ENCODE measurements at places on chromosomes 5 and 9.

- no peak for DNase-seq
These were observed 59.2 kb upstream of the NR4A3 start for GRCh38 chr9:99762470-99762869.

DNA sequence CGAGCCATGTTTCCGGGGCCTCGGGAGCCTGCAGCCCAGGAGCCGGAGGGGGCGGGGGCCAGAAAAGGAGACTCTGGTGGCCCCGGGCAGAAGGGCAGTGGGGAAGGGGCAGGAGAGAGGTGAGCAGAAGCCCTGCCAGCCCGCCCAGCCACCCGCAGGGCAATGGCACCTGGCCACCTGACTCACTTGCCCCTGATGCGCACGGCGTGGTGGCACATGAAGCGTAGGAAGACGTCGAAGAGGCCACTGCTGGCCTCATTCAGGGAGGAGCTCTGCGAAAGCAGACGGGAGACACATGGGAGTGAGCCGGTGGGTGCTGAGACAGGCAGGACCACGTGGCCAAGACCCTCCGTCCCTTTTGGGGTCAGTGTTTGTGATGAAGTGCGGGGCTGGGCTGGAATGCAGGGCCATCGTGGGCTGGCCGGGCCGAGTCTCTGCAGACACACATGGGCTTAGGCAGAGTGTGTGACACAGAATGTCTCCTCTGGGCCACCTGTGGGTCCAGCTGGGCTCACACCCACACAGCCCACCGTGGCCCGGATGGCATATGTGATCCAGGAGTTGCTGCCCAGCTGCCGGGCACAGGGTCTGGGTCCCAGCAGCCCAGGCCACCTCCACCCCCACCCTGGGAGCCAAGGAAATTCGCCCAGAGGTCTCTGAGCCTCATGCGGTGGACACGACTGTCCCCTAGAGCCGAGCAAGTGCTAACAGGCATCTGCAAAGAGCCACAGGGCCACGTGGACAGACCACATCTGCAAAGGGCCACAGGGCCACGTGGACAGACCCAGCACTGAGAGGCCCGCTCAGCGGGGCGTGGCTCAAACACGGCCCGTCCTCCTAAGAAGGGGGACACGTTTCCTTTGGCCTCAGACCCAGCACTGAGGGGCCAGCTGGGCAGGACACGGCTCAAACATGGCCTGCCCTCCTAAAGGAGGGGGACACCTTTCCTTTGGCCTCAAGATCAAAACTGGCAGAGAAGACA, 23.6 kb downstream of the TERT start:
- DNase-seq: no peak

- peak; percentile 81 for DNase-seq
These were observed 382 bp upstream of the FGF1 start for GRCh38 chr5:142686210-142686734.

DNA sequence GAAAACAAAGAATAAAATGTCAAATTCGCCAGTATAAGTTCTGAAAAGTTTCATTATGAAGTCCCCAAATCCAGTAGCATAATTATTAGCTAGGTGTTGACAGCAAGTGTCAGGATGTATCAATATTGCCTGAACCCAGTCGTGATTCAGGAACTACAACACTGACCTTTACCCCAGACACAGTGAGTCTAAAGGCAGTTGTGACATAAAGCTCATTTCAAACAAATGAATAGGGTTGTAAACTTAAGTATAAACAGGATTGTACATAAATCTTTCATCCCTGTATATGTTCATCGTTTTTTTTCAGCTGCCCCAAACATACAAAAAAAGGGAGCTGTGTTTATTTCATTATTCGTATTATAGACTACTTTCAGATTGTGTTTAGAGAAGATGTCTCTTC, 385.7 kb downstream of the PLK2 start:
- no peak for DNase-seq

GRCh38 chr9:69044240-69045219, 9.0 kb downstream of the FXN start:
- DNase-seq: no peak
